ENCODE measurements at places on chromosomes 12 and 14. TPM values are rescaled to one million over a fixed set of nuclear protein-coding genes. Genes with fewer than 3 reads are reported as not detected.

The PPP4R4 gene
- total RNA-seq: 1.6 TPM

The C1R gene
- 1.6 TPM for total RNA-seq

The SERPINA9 gene
- not detected for total RNA-seq

The VRTN gene
- total RNA-seq: not detected

The ATP2A2 gene
- total RNA-seq: 183 TPM

The GPR137C gene
- 33.2 TPM for total RNA-seq

The CABP1 gene
- 6.3 TPM for total RNA-seq

The PARP11 gene
- 27.9 TPM for total RNA-seq

The EXOC3L4 gene
- not detected for total RNA-seq

The RTL1 gene
- not detected for total RNA-seq

The SLC4A8 gene
- total RNA-seq: 66.7 TPM

The RTRAF gene
- 48.8 TPM for total RNA-seq

The PTPRO gene
- 283 TPM for total RNA-seq

The PLA2G1B gene
- total RNA-seq: not detected

The MANSC4 gene
- total RNA-seq: 0.63 TPM

The TRIM9 gene
- 107 TPM for total RNA-seq

The TMEM132C gene
- 1.9 TPM for total RNA-seq

The SMCO2 gene
- total RNA-seq: 2.2 TPM

The CLECL1 gene
- not detected for total RNA-seq

The LRRC10 gene
- total RNA-seq: not detected

The PCNX1 gene
- 210 TPM for total RNA-seq

The CBX5 gene
- total RNA-seq: 141 TPM

The GDF3 gene
- not detected for total RNA-seq
